HCEC 1CT (cell line): ENCODE measurements at places on chromosomes 2 and 18.

DNA sequence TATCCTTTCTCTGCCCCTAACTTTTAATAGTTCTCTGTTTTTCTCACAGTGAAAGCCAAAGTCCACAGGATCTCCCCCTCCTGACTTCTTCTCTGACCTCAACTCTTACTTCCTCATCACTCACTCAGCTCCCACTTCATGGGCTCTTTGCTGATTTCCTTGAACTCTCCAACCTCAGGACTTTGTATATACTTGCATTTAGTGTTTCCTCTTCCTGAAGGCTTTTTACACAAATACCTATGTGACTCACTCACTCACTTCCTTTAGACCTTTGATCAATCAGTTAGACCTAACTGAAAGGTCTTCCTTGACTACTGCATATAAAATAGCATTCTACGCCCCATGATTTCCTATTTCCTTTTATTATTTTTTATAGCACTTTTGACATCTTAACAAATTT, 233.1 kb upstream of the MEX3C start:
- DNase-seq = no peak

DNA sequence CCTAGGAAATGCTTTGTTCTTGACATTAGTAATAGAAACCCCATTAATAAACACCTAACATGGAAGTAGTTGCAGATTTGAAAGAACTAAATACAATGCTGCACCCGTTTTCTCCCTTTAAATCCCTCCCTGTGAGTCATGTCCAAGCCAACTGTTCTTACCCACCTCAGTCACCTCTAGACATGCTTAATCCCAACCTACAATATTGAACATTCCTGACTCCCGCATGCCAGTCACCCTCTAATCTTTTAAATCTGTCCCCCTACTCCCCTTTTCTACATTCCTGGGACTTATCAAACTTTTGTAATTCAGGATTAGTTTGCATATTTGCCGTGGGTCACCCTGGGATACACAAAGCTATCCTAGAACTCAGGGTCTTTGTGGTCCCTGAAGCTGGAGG, 374.6 kb downstream of the IRS1 start:
- peak; percentile 24 for DNase-seq

GRCh38 chr2:68027959-68028358, 34.8 kb downstream of the C1D start:
- DNase-seq = no peak

DNA sequence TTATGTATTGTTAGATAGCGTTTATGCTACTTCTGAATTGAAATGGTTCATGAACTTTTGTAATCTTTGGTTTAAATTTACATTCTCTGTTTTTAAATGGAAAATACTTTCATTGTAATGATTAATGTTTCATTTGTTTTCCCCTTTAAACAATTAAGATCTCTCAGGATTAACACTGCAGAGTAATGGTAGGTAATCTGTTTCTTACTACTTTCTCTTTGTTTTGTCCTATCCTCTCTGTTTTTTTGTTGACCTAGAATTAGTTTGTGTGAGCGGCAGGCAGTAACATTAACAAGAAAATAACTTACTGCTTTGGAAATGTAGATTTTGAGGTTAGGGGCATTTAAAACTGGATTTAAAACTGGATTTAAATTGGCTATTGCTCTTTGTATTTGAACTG, 19.1 kb downstream of the SMAD4 start:
- no peak for DNase-seq

DNA sequence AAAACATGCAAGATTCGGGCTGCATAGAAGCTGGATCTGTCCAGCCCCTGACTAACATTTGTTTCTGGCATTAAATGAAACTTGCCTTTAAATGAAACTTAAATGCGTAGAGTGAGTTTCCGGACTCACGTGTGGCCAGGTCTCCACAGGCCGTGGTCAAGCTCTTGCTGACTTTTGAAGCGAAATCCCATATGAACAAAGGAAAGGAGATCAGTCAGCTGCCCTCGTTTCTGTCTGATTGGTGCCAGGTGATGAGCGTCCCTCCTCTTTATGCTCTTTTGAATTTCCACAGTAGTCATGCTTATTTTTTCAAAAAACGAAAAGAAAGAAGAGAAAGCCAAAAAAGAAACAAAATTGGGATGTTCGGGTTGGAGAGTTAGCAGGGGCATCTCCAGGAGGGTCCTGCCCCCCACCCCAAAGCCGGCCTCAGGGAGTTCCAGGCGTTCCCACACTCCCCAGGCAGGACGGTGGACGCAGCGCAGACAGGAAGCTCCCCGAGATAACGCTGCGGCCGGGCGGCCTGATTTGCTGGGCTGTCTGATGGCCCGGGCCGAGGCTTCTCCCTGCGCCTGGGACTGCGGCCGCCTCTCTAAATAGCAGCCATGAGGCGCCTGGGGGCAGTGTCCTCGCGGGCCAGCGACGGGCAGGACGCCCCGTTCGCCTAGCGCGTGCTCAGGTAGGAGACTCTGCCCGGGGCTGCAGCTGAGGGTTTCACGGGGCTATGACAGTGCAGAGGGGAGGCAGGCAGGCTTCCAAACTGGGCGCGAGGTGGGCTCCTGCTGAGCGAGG, at the start of gene COLEC11:
Gene COLEC11 (plus strand): TSS at position 620 of the 789 bp plus-strand sequence. CDS start 9,229 bp downstream, outside the sequence.
- no peak for DNase-seq

DNA sequence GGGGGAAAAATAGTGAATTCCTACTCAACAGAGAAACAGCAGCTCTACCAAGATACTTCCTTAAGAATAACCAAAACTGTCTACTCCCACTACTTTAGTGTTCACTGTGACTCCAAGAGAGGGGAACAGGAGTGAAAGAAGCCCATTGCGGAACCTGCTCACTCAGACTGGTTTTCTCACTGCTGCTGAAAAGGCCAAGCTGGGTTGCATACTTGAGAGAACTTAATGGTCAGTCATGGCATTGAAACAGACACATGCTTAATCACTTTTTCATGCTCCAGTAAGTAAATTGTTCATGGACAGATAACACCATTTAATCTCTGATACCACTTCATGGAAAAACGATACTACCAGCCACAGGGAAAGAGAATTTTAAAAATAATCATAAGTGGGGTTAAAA, 35.7 kb upstream of the SLC8A1 start:
- DNase-seq = no peak

GRCh38 chr2:233693963-233694362, 1.3 kb downstream of the UGT1A6 start:
- DNase-seq = no peak

DNA sequence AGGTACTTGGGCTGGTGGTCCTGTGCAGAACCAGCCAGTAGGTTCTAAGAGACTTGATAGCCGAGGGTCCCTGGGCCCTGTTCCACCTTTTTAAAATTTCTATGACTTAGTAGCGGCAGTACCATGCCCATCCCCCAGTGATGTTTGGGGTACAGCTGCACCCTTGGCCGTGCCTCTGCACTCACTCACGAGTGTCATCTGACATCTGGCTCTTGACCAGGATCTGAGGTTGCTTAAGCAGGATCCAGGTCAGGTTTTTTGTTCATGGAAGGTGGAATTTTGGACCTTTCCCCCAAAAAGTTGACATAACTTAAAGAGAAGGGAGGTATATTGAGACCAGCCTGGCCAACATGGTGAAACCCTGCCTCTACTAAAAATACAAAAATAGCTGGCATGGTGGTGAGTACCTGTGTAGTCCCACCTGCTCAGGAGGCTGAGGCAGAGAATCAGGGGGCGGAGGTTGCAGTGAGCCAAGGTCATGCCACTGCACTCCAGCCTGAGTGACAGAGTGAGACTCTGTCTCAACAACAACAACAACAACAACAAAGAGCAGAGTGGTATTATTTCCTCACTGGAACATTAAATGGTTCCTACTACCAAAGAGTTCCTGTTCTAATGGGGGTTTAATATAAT, 163.6 kb downstream of the NEDD4L start:
- no peak for DNase-seq

DNA sequence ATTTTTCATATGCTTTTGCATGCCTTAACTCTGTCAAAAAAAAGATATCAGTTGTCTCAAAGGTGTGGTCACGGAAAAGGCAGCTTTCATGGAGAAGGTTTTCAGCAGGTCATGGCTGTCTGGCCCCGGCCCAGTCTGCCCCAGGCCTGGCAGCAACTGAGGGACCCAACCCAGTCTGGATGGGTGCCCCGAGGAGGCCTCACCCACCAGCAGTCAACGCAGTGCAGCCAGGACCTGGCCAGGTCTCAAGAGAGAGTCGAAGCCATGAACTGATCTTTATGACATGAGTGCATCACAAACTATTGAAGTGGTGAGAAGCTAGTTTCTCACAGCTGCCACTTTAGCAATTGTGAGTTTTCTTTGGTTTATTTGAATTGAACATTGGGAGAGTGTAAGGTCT, 7.9 kb downstream of the TUBB6 start:
- DNase-seq = no peak

GRCh38 chr18:34223893-34224422, 755 bp downstream of the NOL4 start:
- no peak for DNase-seq

GRCh38 chr18:63518178-63519012, 23.8 kb upstream of the SERPINB12 start:
- peak; percentile 74 for DNase-seq

- peak; percentile 57 for DNase-seq
These were observed 38.7 kb upstream of the GLS start for GRCh38 chr2:190841707-190842505.

- DNase-seq = no peak
These were observed 125.8 kb upstream of the CDH19 start for GRCh38 chr18:66729442-66730239.

- no peak for DNase-seq
These were observed 11.6 kb upstream of the SDC1 start for GRCh38 chr2:20236496-20236895.

DNA sequence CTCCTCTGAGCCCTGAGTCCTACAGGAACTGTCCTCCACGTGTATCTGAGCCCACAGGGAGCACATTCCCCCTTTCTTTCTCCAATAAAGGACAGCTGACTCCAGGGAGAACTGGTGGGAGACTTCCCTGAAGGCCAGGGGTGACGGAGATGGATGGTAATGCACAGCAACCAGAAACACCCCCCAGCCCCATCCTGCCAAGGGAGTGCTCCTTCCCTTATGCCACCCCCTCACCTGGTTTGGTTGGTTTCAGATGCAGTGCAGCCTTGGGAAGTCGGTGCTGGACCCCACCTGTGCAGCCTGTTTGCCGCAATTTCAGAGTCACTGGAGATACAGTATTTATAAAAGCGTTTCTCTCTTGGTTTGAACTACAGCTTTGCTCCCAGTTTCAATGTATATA, 24.0 kb downstream of the GPR55 start:
- no peak for DNase-seq

DNA sequence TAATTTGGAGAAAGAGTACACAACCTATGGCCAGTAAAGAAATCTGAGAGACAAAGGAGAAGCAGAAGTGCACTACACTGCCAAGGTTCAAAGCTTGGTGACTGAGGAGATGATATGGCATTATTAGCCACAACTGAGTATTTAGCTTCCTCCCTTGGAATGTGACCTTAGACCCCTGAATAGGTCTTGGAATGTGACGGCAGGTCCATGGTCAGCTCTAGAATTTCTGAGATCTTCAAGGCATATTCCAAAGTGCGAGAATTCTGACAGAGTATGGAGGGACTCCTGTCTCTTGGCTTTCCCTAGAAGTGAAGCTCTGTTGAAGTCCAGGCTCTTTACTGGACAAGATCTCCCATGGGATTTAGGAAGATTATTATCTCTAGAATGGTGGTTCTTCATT, 130.0 kb upstream of the FN1 start:
- no peak for DNase-seq

- DNase-seq = peak; percentile 34
These were observed 61.7 kb upstream of the LCLAT1 start for GRCh38 chr2:30385327-30385726.

DNA sequence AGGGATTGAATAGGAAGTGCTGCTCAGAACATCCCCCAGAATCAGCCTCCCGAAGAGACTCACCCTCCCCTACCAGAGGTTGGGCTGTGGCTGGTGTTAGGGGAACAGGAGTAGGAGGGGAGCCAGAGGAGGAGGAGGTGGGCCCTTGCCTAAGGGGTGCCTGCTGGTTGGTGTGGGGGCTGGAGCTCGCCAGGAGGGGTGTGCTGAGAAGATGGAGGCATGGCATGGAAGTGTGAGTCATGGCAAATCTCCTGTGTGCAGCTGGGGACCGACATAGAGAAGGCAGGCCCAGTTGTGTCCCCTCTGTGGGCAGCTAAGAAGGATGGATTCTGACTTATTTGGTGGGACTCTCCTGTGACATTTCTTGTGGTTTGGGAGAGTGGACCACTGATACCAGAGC, 73.7 kb downstream of the DGKD start:
- no peak for DNase-seq

- no peak for DNase-seq
These were observed 33.2 kb upstream of the MTIF2 start for GRCh38 chr2:55302241-55302640.

DNA sequence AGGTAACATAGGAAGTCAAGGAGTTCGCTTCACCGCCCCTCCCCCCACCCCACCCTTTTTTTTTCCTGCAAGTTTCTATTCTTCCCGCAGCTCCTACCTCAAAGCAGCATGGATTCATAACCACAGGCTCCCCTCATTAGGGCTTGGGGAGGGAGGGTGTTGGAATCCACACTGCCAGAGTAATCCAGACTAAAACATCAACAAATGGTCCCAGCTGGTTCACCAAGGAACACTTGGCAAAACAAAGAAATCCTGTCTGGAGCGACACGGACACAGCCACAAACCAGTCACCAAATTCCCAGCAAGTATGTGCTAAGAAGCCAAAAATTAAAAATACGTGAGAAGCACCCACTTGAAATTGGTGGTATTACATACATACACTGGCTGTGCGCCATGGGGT, 106.9 kb upstream of the PPP1CB start:
- no peak for DNase-seq

GRCh38 chr2:102059151-102059550, 67.4 kb downstream of the IL1R2 start:
- DNase-seq = no peak

DNA sequence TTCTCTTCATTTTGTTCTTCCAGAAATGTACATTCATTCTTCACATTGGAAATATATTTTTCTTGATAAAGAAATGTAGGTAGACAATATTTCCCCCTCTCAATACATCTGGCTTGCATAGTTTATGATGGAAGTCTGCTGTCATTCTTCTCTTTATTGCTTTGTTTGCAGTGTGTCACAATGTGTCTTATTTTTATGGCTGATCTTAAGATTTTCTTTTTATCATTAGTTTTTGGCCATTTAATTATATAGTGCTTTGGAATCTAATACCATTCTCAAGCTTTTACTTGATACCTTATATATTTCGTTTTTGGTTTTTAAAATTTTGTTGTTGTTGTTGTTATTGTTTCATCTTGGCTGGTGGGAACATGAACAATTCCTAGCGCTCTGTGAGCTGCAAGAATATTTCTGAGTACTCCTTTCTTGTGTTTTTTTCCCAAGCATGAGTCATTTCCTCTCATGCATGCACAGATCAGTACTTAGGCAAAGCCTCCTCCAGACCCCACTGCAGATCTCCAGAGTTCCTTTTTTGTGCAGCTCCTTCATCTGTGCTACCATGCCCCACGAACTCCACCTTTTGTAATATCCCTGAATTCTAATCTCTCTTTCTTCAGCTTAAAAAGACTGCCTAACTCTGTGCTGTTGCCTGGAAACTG, 13.7 kb upstream of the MMADHC start:
- peak; percentile 40 for DNase-seq

GRCh38 chr2:38551746-38552145, 51.0 kb downstream of the HNRNPLL start:
- no peak for DNase-seq
